NCI-H526 (cell line): ENCODE measurements at places on chromosomes 1 and 21.

DNA sequence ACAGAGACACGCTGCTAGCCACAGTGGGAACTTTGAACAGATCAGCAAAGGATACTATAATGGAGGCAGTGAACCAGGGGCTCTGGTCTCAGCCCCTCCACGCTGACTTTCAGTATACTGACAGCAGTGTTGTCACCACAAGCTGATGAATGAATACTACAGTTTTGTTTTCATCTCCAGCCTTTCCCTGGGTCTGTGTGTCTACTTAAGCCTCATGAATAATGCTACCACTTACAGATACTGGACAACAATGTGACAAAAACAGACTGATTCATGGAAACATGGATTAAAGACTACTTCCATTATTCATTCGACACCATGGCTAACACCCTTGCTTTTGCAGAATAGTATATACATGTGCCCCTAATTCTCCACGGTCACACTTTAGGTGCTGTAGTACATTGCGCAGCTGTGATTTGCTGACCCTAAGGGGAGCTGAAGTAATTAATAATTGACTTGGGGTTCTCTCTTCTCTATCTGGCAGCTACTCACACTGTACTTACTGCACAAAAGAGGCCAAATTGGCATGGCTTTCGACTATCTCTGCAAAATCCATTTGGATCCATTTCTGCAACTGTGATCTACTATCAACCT is 203.2 kb upstream of the LYPLAL1 start:
- DNase-seq, result no peak

GRCh38 chr1:81424061-81424460 is 376.7 kb upstream of the ADGRL2 start:
- no peak for DNase-seq

DNA sequence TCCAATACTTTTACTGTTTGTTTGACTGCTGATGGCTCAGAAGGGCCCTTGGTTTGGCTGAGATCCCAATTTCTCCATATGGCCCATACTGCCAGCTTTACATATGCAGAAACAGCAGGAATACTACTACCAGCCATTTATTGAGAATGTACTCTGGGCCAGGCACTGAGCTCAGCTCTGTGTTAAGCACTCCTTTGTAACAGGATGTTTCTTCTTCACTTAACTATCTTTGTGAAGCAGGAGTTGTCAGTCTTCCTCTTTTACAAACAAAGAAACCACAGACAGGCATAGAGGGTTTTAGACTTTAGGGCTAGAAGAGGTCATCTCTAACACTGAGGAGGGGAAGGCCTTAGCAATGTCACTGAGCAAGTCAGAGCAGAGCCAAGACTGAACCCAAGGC is 8.3 kb downstream of the HMGCL start:
- DNase-seq, result no peak

- no peak for DNase-seq
Observed at GRCh38 chr1:244074559-244075171, 23.6 kb downstream of the ZBTB18 start.

DNA sequence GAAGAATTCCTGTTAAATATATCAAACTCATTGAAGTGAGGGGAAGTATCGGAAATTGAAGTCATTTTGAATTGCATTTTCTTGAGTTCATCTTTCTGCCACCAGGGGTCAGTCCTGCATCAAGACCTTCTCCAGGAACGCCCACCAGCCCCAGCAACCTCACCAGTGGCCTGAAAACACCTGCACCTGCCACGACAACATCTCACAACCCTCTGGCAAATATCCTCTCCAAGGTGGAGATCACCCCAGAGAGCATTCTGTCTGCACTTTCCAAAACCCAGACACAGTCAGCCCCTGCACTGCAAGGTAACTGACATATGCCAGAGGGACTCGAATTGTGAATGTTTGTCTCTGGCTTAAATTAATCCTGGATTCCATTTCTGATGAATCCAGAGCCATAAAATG is 22.8 kb upstream of the TARS2 start:
- DNase-seq, result peak; percentile 76

GRCh38 chr1:48563021-48563420 is 91.0 kb upstream of the SPATA6 start:
- no peak for DNase-seq

DNA sequence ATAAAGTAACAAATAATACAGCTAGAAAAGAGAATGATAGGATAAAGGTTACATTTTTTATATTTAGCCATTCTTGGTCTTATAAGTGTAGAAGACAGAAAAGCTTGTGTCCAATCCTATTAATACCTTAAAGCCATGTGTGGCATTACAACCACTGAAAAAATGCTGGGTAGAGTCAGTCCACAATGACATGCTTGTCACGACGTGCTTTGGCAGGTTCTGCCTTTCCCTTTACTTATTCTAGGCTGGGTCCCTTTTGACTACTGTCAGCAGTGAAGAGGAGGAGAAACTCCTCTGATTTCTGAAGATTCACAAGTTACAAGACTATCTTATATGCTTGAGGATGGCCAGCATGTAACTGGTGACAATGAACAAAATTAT is 14.6 kb upstream of the AIM2 start:
- no peak for DNase-seq

- DNase-seq, result no peak
Observed at GRCh38 chr1:32706491-32706890, 3.9 kb upstream of the SYNC start.
